B cell (primary cell): ENCODE measurements at places on chromosomes 16 and 17. TPM values are rescaled to one million over a fixed set of nuclear protein-coding genes. Genes with fewer than 3 reads are reported as not detected.

Gene ACSM2A
- not detected in 2 replicates for total RNA-seq

Gene VAC14
- total RNA-seq, result 59.7 and 64.7 TPM in 2 replicates

Gene ZDHHC1
- 2.4 and 2.8 TPM in 2 replicates for total RNA-seq

Gene SNX20
- 43.0 and 47.7 TPM in 2 replicates for total RNA-seq

Gene KRT40
- not detected in 2 replicates for total RNA-seq

Gene HP
- not detected in 2 replicates for total RNA-seq

Gene ARHGAP23
- total RNA-seq, result 0.12 and 0.83 TPM in 2 replicates

Gene HOXB13
- not detected in 2 replicates for total RNA-seq

Gene PAQR4
- 1.8 and 2.6 TPM in 2 replicates for total RNA-seq

Gene CAMKK1
- 35.9 and 37.1 TPM in 2 replicates for total RNA-seq

- DNase-seq, result no peak
Measured at GRCh38 chr16:23303685-23304084, 1.6 kb downstream of the SCNN1B start.

DNA sequence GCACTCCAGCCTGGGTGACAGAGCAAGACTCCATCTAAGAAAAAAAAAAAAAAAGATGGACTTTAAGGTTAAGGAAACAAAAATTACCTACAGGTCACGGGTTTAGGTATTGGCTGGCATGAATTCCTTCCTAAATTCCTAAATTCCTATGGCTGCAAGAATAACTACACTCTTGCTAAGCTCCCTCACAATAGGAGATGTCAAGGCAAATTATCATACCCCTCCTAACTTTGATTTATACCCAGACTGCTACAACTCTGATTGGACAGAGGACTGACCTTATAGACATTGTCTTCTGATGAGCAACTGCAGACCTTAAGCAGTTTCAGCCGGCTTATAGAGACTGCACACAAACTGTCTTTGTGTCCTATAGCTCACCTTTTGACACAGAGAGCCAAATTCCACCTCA is 25.1 kb upstream of the TMC7 start:
- DNase-seq, result no peak

GRCh38 chr17:1942066-1942365 is 83.1 kb downstream of the RTN4RL1 start:
- no peak for DNase-seq

DNA sequence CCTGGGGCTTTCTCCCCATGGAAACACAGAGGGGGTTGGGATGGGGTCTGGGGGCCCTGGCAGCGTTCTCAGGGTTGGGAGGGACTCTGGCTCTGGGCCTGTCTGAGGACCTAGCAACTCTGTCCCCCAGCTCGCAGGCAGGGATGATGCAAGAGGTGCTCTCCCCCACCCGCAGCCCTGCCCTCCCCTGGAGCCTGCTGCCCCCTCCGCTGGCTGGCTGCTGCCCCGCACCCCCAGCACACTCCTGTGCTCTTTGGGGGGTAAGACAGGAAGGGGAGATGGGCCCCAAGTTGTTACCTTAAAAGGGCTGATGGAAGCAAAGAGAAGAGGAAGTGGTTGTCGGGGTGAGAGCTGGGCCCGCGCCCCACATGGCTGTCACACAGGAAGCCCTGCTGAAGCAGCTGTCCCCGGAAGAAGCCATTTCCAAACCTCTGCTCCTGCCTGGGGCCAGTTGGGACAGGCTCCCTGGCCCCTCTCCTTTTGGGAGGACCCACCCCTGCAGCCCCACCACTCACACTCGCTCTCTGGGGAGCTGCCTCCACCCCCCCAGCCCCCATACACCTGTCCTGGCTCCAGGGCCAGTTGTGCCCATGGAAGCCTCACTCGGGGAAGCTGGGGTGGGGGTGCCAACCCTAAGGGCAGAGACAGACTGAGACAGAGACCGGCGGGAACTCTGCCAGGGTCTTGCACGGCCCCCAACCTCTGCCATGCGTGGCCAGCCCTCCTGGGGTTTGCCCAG is 2.5 kb downstream of the CORO1A start:
- peak; percentile 88 for DNase-seq

DNA sequence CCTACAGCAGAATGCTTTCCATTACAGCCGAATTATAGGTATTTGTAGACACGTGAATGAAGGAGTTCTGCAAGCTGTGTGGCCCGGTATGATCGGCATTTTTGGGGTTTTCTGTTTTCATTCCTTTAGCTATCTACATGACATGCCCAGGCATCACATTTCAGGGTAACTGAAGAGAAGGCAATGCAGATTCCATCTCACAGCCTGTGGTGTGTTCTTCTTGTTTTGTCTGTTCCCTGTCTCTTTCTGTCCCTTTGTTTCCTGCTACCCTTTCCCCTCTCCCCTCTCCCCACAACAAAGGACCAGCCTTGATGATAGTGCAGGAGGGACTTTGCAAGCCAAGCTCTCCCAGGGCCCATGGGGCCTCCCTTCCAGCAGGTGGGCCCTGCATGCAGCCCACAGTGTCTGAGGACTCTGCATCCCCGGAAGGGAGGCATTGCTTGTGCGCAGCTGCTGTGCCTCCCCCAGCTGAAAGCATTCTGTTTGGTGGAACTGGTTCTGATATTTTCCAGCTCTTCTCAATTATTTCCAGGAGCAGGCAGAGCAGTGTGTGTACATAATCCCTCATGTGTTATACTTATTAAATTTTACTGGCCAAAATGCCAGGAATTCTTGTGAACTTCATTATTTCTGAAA is 207.4 kb downstream of the RPTOR start:
- no peak for DNase-seq

DNA sequence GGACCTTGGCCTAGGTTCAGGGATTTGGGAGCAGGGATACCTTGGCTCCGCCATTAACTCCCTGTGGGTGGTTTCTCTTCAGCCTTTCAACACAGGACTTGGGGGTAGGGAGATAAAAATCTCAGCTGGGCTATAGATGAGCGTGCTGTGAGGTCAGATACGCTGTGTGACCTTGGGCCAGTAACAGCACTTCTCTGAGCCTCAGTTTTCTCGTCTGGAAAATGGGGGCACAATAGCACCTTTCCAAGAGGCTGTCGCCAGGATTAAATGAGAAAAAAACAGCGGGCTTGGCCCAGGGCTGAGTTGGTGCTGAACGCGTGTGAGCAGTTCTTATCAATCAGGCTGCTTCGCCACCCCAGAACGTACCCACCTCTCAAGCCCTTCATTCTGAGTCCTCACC is 17.6 kb downstream of the CCDC92B start:
- DNase-seq, result no peak

DNA sequence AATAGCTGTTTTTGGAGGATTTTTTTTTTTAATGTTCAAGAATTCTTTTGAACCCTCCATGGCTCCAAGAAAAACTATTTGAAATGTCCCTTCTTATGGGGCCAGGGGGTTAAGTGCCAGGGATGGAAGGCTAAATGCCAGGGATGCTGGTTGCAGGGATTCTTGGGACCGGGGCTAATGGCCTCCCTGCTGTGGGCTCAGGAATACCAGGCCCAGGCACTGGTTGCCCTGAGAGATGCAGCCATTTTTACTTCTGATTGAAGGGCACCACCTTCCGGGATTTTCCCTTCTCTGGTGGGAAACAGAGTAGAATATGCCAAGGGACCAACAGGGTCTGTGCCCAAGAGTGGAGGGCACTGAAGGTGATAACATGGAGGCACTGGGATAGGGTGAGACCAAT is 10.9 kb upstream of the KAT7 start:
- DNase-seq, result no peak

GRCh38 chr17:17328251-17328650 is 25.1 kb downstream of the NT5M start:
- DNase-seq, result no peak
